ENCODE measurements at places on chromosomes 4 and X.

DNA sequence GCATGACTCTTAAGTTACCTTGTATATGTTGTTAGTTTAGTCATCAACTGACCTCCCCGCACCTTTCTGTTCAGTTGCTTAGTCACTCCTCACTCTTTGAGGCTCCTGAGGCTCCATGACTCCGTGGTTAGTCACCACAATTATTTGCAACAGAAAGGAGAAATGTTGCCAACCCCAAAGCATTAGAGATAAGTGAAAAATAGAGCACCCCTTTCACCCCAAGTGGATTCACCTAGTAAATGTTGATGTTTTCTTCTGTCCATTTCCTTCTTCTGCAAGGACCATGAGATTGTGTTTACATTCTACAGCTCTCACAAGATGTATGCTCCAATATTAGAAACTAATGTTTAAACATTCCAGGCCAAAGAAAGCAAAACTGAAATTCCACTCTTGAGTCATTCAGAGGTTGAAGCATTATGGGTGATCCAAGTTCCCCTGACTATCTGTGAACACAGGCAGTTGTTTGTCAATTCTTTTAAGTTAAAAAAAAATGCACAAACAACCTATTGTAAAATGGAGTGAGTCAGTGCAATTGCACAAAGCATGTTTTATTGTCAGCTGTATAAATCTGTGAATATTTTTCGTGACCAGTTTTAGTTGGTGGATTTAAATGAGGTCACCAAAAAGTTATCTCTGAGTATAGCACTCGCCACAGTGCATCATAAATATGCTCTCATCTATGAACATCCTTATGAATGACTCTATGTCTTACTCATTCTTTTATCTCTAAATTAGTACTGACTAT lies 552.4 kb upstream of the MAGEB2 start:
- no peak for DNase-seq

GRCh38 chr4:24892278-24892677 lies 20.6 kb downstream of the CCDC149 start:
- no peak for DNase-seq

DNA sequence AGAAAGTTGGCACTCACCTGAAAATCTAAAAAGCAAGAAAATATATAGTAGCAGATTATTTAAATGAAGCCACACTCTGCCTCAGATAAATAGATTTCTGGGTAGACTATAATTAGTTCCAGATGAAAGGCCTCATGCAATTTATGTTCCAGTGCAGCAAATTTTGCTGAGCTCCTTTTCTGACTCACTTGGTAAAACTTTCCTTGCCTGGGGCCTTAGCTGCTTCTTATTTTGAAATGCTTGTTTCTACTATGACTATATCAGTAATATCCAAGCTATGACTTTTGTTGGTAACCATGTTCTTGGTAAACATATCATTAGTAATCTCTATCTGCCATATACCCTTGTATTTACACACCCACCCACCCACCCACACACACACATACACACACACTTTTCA lies 961.8 kb downstream of the SH3BGRL start:
- DNase-seq = no peak

DNA sequence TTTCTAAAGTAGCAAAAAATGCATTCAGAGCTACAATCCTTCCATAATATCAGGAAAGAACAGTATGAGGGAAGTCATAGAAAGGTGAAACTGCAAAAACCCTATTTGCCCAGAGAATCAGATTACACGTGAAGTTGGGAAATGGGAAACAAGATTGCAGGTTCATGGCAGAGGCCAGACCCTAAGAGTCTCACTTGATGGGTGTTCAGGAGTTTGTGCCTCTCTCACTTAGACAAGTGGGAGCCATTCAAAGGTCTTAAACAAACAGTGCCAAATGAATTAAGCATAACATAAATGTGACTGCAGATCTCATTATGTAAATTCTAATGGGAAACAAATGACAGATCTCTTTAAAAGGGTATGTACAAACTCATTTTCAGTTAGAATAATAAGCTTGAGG lies 91.6 kb downstream of the ARAP2 start:
- DNase-seq = no peak

GRCh38 chr4:5448221-5448620 lies 260.1 kb downstream of the EVC2 start:
- DNase-seq = no peak

DNA sequence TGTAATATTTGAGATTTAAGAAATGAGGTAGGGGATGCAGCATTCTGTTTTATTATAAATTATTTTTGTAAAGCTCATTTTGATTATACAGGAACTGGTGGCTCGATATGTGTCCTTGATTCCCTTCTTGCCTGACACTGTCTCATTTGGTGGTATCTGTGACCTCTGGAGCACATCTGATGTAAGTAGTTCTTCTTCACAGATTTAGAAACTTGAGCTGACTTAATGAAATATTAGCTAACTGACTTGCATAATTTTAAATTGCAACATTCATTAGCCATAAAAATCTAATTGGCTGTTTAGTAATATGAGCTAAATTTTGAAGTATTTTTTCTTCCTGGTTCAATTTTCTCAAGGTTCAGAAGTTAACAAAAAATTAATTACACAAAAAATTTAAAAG lies 69.1 kb downstream of the FBXL5 start:
- no peak for DNase-seq

GRCh38 chrX:2708021-2708420 lies 16.9 kb downstream of the CD99 start:
- DNase-seq = no peak

DNA sequence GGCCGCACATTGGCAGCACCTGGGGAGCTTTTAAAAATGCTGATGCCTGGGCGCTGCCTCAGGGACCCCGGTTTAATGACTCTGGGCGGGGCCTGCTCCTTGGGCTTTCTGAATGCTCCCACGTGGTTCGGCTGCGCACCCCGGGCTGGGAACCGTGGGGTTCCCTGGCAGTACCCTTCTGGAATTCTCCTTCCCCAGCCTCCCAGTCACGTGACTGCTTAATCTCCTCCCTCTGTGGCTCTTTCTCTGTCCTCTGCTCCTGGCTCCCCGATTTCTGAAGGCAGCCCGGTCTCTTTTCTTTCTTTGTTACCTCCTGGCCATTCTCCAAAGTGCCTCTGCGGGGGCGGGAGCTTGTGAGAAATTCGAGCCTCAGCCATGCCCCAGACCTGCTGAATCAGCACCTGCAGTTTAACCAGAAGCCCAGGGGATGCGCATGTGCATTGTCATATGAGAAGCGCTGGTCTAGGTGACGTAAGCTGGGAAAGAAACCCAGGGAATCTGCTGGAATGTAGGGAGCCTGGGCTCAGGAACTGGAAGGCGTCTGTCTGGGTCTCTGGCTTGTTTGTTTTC lies 16.6 kb downstream of the CLCN4 start:
- no peak for DNase-seq

- no peak for DNase-seq
Observed at GRCh38 chr4:74934016-74934831, 1.3 kb downstream of the PARM1 start.

GRCh38 chrX:112786076-112786475 lies 54.6 kb downstream of the AMOT start:
- DNase-seq = no peak

- DNase-seq = no peak
Observed at GRCh38 chr4:165874791-165875371, 1.8 kb downstream of the TLL1 start.

DNA sequence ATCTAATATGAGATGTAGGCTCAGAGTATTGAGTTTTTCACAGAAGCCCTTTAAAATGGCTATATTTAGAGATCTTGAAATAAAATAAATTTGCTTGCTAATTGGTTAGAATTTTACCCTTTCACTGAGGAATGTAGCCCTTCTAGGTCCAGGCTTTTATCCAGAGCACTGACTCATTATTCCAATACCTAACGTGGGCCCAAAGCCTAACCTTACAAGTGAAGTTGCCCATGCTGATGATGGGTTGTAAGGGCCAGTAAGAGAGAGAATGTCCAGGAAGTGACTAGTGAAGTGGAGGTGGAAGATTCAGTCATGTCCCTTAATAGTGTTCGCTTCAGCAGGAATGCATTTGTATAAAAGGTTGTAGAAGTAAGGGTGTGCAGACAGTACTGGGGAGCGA lies 155.9 kb downstream of the STIM2 start:
- no peak for DNase-seq

DNA sequence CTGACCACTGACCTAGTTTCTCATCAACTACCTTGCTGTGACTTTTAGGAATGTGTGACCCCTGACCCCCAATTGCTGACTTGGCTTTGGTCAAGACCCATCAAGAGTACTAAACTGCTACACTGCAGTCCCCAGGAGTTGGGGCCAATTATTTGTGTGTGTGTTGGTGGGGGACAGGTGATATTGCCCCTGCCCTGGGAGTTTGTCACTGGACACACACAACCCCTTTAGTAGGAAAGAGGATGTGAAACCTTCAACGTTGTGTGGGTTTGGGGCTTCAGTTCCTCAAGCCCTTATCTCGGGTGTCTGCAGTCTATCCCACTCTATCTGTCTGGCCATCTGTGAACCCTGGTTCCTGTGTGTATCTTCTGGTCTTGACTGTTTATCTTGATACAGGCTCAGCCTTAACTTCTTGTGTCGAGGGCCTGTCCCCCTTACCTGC lies 6.5 kb downstream of the SASH3 start:
- no peak for DNase-seq

DNA sequence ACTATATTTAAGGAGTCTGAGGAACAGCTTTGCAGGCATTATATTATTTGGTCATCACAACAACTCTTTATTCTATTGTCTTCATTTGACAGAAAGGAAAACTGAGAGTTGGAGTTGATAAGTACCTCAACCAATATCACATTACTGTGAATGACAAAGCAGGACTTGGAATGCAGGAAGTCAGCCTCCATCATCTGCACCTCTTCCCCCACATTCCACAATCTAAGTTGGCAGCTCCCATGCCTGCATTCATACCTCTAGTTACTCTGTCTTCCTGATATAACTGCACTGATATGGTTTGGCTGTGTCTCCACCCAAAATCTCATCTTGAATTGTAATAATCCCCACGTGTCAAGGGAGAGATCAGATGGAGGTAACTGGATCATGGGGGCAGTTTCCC lies 356.7 kb downstream of the GALNTL6 start:
- no peak for DNase-seq

GRCh38 chr4:17134565-17134964 lies 236.1 kb upstream of the LDB2 start:
- no peak for DNase-seq

- no peak for DNase-seq
Observed at GRCh38 chr4:96524311-96524875, 684.5 kb downstream of the PDHA2 start.

DNA sequence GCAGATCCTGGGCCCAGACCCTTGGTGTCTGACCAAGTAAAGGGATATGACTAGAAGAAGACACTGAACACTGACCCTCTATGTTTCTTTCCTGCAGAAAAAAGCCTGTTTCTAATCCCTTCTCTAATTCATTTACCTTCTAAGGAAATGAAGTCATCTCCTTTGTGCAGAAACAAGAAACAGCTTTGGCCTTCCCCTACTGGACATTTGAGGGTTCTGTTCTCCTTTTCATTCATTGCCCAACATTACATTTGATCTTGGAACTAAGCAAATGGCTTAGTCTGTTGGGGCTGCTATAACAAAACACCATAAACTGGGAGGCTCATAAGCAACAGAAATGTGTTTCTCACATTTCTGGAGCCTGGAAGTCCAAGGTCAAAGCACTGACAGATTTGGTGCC lies 20.0 kb downstream of the HCCS start:
- DNase-seq = no peak

- peak; percentile 64 for DNase-seq
Observed at GRCh38 chr4:146243141-146243882, 29.0 kb downstream of the REELD1 start.

GRCh38 chr4:98929341-98930267 lies 671 bp upstream of the EIF4E start:
- peak; percentile 46 for DNase-seq

GRCh38 chr4:182263562-182263961 lies 20.4 kb downstream of the TENM3 start:
- no peak for DNase-seq

DNA sequence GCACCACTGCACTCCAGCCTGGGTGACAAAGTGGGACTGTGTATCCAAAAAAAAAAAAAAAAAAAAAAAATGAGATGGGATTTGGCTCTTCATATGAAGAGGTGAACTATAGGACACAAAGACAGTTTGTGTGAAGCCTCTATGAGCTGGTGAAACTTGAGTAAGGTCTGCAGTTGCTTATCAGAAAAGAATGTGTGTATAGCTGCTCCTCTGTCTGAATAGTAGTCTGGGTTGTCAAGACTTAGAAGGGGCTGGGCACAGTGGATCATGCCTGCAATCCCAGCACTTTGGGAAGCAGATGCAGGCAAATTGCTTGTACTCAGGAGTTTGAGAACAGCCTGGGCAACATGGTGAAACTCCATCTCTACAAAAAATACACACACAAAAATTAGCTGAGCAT lies 82.8 kb downstream of the ARSF start:
- DNase-seq = no peak

- no peak for DNase-seq
Observed at GRCh38 chr4:143417679-143418403, 81.2 kb downstream of the GAB1 start.

DNA sequence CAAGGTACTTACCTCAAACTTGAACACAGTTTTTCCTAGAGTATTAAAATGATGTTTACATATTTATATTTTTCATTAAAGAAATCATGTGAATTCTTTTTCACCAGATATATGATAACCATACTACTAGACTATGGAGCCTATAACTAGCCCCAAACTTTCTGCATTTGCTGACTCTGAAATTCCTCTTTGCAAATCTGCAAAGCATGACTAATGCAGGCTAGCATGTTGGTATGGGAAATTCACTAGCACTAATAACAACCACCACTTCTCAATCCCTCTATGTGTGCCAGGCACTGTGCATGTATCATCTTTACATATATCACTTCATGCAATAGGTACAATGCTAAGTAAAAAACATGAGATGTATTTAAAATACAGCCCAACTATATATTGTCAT lies 51.1 kb downstream of the SLC10A7 start:
- DNase-seq = no peak

GRCh38 chr4:154807042-154807630 lies 26.1 kb downstream of the RBM46 start:
- no peak for DNase-seq

- DNase-seq = no peak
Observed at GRCh38 chr4:38367642-38368174, 296.3 kb upstream of the KLF3 start.

- no peak for DNase-seq
Observed at GRCh38 chrX:136275553-136275952, 24.4 kb upstream of the MAP7D3 start.

- no peak for DNase-seq
Observed at GRCh38 chrX:2751291-2751690, 549 bp upstream of the XG start.

GRCh38 chr4:761739-762138 lies 56.1 kb downstream of the PCGF3 start:
- no peak for DNase-seq

All from stimulated activated naive CD4-positive, alpha-beta T cell treated with Interleukin-2 at 50 U/mL for 16 hours (primary cell).